ENCODE measurements at places on chromosomes 1 and 21.

GRCh38 chr1:214146523-214146922, 134.4 kb upstream of the SMYD2 start:
- DNase-seq = no peak

- no peak for DNase-seq
Observed at GRCh38 chr1:27557596-27558340, 46.2 kb downstream of the AHDC1 start.

GRCh38 chr1:151801846-151802245, 3.4 kb downstream of the LINGO4 start:
- DNase-seq = no peak

GRCh38 chr1:89865498-89866382, 44.9 kb downstream of the LRRC8D start:
- DNase-seq = no peak

DNA sequence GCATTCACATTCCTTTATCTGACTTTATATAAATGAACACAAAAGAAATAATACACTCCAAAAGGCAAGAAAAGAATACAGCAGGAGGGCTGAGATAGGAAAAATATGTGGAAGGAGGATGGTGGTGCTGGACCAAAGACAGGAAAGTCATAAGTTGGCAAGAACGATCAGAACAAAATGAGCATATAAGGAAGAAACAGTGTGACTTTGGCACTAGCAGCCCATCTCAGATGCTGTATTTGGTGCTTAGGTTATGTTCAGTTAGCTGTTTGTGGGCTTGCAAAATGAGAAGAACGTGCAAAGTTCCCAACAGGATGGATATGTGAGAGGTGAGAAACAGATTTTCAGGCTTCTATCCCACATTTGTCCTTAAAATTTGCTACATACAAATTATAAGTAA, 719.8 kb upstream of the ADGRL4 start:
- no peak for DNase-seq

- DNase-seq = no peak
Observed at GRCh38 chr1:164518692-164519332, 40.2 kb upstream of the PBX1 start.

GRCh38 chr1:50620680-50621329, 197.6 kb upstream of the DMRTA2 start:
- DNase-seq = peak; percentile 14

DNA sequence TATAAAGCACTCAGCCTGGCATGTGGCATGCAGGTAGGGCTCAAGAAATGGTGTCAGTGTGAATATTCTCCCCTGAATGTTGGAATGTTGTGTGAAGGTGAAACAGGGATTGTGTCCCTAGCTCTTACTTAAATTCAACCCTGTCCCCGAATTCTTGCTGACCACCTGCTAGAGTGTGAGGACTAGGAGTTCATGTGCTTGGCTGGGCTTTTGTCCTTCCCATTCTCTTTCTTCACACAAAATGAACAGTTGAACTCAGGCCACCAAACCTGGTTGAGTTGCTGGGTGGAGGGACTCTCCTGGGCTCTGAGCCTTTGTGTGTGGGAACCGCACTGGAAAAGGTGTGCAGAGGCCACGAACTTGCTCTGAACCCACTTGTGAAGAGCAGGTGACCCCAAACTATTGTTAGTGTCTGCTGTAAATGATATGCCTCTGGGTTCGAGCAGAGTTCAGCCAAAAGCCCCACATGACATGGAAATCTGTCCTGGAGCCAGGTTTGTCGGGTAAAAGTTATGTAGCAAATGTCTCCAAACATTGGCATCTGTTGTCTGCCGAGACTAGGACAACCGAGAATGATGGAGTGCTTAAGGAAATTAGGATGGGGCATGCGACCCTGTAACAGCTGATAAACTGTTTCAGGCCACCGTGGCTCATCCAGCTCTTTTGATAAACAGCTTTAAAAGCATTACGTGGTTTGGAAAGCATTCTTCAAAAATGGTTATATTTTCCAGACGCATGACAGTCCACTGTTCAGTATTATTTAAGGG, 144.2 kb downstream of the DHRS3 start:
- no peak for DNase-seq

GRCh38 chr1:235917267-235917811, 50.6 kb upstream of the LYST start:
- DNase-seq = no peak

DNA sequence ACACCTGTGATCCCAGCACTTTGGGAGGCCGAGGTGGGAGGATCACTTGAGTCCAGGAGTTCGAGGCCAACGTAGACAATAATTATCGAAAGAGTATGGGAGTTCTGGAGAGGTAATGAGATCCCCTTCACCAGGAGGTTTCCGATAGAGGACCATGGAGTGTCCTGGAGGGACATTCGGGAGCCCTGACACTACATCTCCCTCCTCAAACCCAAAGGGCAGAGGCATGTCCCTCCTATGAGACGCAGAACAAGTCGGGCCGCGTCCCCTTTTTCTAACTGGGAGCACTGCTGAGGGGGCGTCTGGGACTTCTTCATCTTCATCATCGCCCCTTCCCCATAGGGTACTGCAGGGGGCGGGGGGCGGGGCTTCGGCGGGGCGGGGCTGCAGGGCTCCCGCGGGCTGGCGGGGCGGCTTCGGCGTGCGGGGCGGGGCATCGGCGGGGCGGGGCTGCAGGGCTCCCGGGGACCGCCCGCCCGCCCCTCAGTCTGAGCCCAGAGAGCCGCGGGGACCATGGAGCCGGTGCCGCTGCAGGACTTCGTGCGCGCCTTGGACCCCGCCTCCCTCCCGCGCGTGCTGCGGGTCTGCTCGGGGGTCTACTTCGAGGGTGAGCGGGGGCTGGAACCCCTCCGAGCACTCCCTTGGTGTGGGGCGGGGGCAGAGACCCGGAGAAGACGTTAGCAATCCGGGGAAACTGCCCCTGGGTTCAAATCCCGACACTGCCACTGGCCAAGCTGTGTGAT, at the start of gene THEMIS2:
TSS of gene THEMIS2 (plus strand) at position 486 of the 743 bp plus-strand sequence. CDS start at position 514, 28 bp downstream.
- DNase-seq = peak; percentile 78

DNA sequence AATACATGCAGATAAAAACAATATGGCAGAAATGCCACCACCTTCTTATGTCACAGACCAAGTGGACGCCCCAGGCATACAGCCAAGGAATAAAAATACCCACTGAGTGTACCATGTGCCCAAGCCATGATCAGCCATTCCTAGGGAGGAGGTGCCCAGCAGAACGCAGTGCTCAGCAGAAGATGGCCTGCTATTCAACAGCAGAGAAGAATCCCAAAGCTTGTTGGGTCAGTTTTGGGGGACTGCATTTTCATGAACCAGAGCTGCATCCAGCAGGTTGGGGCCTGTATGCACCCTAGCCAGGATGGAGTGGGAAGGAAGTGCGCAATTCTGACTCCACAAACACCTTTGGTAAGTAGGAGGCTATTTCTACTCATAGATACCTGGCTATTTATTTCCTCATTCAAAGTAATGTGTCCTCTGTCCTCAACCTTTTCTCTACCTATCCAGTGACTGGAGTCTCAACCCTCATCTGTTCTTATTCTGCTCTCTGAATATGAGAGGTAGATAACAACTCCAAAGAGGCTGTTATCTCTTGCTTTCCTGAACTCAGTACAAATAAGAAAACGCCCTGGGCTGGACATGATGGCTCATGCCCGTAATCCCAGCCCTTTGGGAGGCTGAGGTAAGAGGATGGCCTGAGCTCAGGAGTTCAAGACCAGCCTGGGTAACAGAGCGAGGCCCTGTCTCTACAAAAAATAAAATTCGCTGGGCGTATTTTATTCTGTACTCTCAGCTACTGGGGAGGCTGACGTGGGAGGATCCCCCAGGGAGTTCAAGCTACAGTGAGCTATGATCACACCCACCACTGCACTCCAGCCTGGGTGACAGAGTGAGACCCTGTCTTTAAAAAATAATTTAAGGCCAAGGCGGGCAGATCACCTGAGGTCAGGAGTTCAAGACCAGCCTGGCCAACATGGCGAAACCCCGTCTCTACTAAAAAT, 2.5 kb upstream of the PLEKHM2 start:
- no peak for DNase-seq

- DNase-seq = no peak
Observed at GRCh38 chr1:47533793-47534328, 96.0 kb downstream of the FOXD2 start.

DNA sequence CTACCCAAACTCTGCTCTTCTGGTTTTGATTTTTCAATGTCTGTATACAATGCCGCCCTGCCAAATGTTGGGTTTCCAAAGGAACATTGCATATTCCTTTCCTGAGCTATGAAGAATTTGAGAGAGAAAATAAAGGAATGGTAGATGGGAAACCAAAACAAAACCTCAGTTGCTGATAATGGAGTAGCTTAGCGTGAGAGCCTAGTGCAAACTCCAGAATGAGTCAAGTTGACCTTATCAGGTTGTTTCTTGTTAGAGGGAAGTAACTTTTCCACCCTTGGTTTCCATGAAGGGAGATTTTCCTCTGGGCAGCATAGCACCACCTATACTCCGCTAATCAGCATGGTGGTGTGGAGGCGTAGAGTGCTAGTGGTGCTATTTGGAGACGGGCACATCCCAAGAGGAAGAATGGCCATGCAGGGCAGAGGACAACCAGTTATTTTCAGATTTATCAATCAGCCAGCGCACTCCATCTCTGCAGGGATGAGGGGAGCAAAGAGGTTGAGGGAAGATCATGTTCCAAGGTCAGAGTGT, 51.6 kb downstream of the BACH1 start:
- DNase-seq = no peak

- no peak for DNase-seq
Observed at GRCh38 chr1:246106342-246106763, 400.7 kb downstream of the SMYD3 start.

- DNase-seq = no peak
Observed at GRCh38 chr21:45442276-45442675, 37.3 kb downstream of the COL18A1 start.

GRCh38 chr1:46158312-46159281, 16.3 kb upstream of the TSPAN1 start:
- no peak for DNase-seq

DNA sequence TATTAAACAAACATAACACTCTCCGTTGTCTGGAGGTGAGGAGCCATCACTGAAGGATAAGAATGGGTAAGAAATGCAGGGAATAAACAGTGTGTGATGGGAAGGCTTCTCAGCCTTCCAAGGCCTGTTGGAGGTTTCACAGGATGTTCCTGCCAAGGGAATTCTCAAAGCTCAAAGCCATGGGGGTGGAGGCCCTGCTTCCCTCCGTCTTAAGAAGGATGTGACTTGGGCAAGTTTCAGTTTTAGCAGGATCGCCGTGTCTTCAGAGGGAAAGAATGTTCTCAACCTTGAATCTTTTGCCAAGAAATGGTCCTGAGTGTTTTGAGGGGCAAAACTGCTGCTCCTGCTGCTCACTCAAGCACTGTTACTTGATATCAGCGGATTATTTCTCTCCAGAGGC, 41.7 kb upstream of the IL20 start:
- DNase-seq = no peak

GRCh38 chr1:97433094-97433823, 487.6 kb downstream of the DPYD start:
- DNase-seq = no peak

DNA sequence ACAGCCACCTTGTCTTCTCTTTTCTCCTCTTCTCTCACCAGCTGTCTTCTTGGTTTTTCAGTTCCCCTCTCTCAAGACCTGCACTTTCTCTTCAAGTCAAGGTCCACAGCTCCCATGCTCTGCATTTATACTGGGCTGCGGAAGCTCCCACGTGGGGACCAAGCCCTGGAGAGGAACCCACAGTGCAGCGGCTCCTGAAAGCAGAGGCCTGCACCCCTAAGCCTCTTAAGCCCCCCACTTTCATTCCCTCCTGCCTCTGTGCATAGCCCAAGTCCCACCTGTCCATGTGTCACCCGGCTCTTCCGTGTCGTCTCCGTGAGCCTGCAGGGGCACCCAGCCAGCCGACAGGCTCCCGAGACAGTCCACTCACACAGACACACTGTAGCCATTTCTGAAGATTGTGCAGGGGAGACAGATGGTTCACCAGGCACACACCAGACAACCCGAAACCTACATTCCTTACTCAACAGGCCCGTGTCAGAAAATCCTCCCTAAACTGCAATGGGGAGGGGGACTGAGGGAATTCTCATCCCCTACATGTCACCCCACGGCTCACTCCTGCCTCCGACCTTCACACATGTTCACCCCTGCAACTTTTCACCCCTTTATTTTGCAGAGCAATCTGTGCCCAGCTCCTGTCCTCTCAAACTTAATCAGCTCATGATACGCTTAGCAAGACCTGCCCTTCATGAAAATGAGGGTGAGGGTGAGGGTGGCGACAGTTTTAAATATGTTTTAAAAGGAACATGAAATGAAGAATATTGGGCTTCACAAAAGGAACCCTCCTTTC, 6.3 kb downstream of the MX2 start:
- no peak for DNase-seq
